ENCODE measurements at places on chromosomes 13 and 19. TPM values are rescaled to one million over a fixed set of nuclear protein-coding genes. Genes with fewer than 3 reads are reported as not detected.

- no peaks in the 10 kb centered on the region for H3K27me3 ChIP-seq
- DNase-seq = no peak
- H3K4me3 ChIP-seq = no peak overlapping the region
- no peak overlapping the region for H3K27ac ChIP-seq
Measured at GRCh38 chr13:31242367-31242766, 42.6 kb downstream of the B3GLCT start.

DNA sequence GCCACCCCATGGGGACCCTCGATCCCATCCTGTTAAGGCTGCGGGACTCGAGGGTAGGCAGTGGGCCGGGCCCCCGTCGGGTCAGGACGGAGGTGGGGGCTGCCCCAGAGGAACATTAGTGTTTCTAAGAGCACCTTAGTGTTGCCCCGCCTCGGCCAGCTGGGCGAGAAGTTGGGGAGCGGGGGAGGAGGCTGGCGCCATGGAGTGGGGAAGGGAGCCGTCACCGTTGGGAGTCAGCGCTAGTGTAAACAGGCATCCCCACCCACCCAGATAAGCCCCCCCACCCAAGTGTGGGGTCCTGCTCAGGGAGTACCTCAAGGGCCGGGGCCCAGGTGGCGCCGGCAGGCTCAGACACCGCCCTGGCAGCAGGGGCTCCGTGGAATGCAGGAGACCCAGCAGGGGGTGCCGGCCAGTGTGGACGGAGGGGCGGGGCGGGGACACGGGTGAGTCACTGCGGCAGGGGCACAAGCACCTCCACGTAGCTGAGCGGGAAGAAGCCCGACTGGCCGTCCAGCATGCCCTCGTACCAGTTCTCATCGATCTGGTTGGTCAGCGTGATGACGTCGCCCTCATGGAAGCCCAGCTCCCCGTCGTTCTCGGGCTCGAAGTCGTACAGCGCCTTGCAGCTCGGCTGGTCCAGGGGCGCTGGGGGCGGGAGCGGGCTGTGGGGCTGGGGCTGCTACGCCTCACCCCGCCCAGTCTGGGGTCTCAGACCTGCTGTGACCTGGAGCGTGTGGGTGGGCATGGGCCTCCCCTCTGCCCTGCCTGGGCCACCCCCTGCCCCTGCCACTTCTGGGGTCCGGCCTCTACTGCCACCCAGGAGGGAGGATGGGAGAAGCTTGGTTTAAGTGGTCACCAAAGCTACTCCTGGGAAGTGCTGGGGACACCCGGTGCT, 18.0 kb downstream of the MPND start:
- peaks cover 20% of the 10 kb centered on the region for H3K36me3 ChIP-seq
- H3K4me1 ChIP-seq = no peaks in the 10 kb centered on the region
- DNase-seq = no peak
- no peak overlapping the region for H3K27ac ChIP-seq
- H3K27me3 ChIP-seq = no peaks in the 10 kb centered on the region
- H3K4me3 ChIP-seq = no peak overlapping the region

Gene CEACAM20
- not detected for total RNA-seq

- H3K4me1 ChIP-seq = peaks cover 9% of the 10 kb centered on the region
- H3K36me3 ChIP-seq = no peaks in the 10 kb centered on the region
- no peak overlapping the region for H3K4me3 ChIP-seq
- H3K27ac ChIP-seq = no peak overlapping the region
- H3K27me3 ChIP-seq = peaks cover 17% of the 10 kb centered on the region
Measured at GRCh38 chr19:51141181-51141580, 920 bp upstream of the SIGLEC7 start.

- DNase-seq = no peak
- H3K27me3 ChIP-seq = no peaks in the 10 kb centered on the region
- peaks cover 10% of the 10 kb centered on the region for H3K36me3 ChIP-seq
- H3K4me3 ChIP-seq = no peak overlapping the region
Measured at GRCh38 chr13:75607447-75607846, 28.7 kb upstream of the LMO7 start.

Gene CCDC8
- not detected for total RNA-seq

- H3K36me3 ChIP-seq = no peaks in the 10 kb centered on the region
- H3K27me3 ChIP-seq = no peaks in the 10 kb centered on the region
- H3K27ac ChIP-seq = no peak overlapping the region
- DNase-seq = no peak
Measured at GRCh38 chr19:31002518-31003244, 346.6 kb downstream of the TSHZ3 start.

Measured in activated CD4-positive, alpha-beta T cell treated with anti-CD3 and anti-CD28 coated beads, Interleukin-2, amount 10 ng/mL, durations not matched to agents 24 days and 14 days (primary cell).